ENCODE measurements at places on chromosomes 12 and 14.

GRCh38 chr14:95536036-95536593 lies 1.3 kb downstream of the GLRX5 start:
- DNase-seq: no peak

DNA sequence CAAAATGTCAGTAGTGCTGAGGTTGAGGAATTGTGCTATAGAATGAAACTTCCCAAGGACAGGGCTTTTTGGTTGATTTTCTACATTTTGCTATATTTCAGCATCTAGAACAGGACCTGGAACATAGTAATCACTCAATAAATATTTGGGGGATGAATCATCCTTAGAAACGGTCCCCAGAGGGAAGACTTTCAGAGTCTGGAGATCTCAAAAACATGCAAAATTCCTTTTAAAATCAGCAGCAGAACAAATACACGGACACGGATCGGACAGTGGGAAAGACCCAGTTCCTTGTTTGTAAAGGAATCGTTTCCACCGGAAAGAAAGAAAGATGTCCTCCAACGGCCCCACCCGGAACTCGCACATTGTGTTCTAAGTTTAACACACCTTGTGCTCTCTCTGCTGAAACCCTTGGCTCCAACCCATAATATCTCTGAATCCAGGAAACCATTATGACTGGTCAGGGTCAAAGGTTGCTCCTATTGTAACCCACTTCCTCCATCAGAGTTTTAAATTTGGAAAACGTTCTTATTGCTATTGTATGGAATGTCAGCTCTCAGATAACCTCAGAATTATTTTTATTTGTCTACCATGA lies 617.2 kb downstream of the MED13L start:
- no peak for DNase-seq

DNA sequence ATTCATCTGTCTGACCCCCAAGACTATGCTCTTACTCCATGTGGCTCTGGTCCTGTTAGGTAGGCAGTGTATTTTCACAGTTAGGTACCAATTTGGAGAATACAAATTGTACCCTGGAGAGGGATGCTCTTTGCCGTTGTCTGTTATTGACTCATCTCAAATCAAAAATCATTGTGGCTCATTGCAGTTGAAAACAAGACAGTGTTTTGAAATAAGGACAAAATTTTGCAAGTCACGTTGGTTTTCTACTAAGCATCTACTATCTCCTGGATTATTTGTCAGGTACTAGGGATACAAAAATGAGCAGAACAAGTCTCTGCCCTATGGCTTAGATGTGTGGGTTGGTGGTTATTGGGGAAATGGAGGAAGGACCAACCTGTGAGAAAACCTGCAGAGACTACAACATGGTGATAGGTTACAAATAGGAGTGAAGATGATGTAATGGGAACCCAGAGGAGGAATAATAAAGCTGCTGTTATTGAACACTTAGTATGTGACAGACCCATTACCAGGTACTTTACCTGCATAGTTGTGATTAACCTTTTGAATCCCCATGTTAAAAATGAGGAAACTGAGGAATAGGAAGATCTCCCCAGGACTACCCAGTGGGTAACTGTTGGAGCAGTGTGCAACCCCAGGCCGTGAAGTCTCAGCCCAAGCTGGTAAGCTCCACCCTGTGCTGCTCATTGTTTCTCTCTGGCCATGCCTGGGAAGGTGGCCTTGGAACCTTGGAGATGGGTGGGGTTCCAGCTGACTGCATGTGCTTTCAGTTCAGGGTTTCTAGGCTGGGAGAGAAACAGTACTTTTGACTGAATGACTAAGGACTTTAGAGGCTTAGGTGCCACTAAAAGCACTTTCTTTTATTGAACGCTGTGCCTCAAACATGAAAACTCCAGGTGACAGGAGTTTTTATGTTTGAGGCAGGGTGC lies 72.9 kb upstream of the SRSF5 start:
- no peak for DNase-seq

DNA sequence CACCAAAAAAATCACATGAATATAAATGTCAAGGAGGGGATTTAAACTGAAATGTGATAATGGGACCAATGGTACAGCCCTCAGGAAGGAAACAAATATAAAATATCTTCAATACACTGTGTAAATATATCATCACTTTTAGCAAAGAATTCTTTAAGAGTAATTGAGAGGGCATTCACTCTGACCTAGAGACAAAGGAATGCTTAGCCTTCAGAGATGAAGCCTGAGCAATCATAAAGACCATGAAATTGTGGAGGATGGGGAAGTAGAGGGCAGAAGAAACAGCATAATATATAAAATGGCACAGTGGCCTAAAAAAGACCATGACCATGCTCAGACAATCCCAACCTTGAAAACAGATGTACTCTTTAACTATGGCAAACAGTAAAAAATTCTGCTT lies 20.4 kb downstream of the YAF2 start:
- DNase-seq: no peak

GRCh38 chr14:103523575-103523954 lies 935 bp upstream of the CKB start:
- DNase-seq: no peak

- DNase-seq: no peak
These were observed 53.0 kb downstream of the ARL6IP4 start for GRCh38 chr12:123033392-123034021.

DNA sequence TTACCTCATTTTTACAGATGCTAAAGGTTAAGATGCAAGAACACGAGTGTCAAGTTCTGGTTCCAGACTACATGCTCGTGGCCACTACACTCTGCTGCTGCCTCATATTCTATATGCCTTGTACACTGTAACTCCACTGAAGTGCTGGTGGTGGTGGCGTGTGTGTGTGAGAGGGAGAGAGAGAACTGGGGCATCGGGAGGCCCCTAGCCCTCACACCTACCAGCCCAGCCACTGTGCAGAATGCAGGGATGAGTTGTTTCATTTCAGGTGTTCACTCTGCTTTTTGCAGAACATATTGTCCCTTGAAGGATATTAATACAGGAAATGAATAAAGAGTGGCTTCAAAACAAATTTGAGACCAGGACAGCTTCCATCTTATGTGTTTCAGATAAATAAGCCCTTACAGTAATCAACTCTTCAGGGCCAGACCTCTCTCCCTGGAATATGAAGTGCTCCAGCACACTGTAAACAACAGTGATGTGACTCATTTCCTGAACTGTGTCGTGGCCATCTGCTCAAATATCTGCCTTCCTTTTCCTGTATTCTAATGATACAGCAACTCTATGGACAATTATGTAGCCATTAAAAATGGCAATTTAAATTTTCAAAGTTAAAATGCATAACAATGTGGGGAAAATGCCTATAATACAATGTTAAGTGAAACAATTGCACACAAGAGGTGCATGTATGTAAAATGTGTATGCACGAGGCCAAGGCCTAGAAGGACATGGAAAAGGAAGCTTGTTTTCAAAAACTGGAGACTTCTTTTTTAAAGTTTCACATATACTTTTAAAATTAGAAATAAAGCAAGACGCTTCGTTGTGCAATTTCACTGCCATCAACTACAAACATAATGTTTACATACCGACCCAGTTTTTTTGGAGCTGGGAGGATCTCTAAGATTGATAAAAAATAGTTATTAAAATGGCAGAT lies 215.4 kb downstream of the PELI2 start:
- no peak for DNase-seq

GRCh38 chr14:95683793-95684192 lies 2.4 kb upstream of the TCL1B start:
- no peak for DNase-seq

DNA sequence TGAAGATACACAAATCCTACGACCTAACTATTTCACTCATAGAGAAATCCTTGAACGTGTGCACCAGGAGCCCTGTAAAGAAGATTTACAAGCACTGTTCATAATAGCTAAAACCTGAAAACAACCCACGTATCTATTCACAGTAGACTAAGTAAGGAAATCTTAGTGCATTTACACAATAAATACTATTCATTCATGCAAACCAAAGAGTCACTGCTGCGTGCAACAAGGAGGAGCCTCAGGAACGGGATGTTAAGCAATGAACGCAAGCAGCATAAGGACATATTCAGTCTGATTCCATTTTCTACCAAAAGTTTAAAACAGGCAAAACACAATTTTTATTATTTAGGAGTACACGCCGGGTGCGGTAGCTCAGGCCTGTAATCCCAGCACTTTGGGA lies 176.6 kb downstream of the TTC7B start:
- DNase-seq: no peak

DNA sequence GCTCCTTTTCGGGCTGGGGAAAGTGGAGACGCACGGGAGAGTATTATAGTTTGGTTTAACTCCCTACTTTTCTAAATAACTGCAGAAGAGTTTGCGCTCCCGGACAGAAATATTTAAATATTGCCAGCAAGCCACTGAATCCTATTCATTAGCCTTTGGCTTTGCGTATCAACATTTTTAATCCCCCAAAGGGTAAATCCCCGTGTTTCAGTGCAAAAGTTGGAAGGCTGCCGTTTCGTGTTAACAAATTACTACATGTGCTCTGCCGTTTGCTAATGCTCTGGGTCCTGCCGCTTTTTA lies 372 bp upstream of the DPF3 start:
- DNase-seq: no peak

- no peak for DNase-seq
These were observed 58.0 kb downstream of the DIP2B start for GRCh38 chr12:50562520-50563433.

DNA sequence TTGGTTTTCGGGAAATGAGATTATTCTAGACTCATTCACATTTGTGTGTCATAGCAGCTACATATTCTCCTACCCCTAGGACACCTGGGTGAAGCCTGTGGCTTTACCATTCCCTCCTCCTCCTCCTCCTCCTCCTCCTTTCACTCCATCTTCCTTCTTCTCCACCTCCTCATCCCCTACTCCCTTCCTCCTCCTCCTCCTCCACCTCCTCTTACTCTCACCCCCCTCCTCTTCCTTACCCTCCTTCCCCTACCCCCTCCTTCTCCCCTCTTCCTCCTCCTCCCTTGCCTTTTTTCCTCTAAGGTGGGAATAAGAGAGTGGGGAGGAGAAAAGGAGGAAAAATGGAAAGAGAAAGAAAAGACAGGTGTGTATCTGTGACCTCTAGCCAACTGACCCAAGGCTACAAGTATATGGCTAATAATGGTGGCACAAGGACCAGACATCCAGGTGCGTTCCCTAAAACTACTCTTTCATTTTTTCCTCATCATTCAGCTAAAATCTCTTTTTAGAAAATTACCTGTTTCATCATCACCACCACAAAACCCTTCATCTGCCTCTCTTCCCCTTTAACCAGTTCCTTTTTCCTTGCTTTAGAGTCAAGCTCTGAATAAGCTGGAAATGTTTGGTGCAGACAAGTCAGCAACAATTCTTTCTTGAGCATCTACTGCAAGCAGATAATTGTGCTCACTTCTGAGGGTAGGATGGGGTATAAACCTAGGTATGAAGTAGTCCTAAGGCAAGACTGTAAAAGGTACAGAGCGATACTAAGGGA lies 149.8 kb upstream of the FOXN3 start:
- no peak for DNase-seq

GRCh38 chr14:92462568-92462967 lies 51.0 kb upstream of the RIN3 start:
- DNase-seq: no peak

GRCh38 chr12:6774499-6775062 lies 2.3 kb downstream of the LAG3 start:
- no peak for DNase-seq

- no peak for DNase-seq
These were observed 3.1 kb downstream of the MCRS1 start for GRCh38 chr12:49564686-49565405.

- DNase-seq: no peak
These were observed 4.9 kb downstream of the PLD4 start for GRCh38 chr14:104929268-104930230.

DNA sequence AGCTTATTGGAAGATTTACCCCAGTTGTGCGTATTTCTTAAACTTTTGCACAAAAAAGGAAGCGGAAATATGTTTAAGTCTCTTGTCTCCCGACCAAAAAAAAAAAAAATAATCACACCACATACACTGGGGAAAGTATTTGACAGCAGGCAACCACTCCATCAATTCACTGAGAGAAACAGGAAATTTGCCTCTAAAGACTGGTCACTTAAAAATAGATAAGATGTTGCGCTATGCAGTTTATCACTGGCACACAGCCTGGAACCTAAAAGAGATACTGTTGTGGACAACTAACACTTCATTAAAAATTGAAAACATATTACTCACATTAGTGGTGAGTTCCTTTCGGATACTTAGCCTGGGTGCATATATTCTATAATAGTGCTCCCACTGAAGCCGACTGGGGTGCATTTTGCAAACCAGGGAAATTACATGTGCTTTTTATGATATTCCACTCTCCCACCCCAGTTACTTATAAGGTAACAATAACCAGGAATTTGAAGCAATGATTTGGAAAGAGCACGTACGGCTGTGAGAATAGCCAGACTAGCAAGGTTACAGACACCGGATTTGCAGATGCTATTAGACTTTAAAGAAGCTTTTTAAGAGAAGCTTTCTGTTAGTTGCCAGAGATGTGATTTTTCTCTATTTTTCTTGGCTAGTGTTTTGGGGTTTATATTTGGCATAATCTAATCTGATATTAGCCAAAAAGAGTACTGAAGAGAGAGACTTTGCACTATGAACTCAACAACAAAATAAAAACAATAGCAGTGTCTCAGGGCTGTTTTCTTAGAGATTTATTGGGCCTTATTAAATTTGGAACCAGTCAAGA lies 311.5 kb downstream of the NOVA1 start:
- DNase-seq: no peak

DNA sequence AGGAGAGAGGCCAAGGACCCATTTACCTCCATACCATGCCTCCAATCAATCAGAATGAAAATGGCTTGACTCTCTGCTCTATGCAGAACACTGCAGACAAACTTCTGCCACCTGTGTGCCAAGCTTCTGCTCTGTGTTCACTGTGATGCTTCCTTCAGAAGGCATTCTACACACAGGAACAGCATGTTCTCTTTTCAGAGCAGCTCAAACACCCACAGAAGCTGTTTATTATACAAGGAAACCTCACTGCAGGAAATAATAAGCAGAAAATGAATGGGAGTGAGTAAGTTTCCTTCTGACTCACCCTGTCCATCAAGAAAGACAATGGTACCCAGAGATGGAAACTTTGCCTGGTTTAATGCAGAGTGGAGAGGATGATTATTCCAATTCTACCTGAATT lies 2.4 kb upstream of the ESR2 start:
- DNase-seq: no peak

DNA sequence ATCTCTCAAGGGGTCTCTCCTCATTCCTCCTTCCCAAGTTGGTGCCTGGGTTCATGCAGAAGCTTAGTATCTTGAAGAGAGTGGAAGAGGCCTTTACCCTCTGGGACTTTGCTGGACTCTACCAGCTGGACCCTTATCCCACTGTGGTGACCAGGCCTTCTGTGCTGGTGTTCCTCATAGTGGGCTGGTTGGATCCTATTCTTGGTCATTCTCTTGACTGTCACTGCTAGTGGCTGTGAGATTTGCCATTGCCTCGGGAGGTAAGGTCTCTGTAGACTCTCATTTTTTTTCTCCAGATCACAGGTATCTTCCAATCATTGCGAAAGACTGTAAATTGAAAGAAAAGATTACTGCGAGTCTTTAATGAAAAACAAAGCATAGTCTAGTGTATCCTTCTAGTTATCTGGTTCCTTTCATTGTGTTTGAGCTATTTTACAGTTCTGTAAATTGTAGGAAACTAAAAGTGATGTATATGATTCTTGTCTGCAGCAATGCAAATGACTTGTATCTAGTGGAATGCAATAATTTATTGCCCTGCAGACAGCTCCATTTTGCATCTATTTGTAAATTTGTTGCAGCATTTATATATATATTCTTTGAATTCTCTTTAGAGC lies 217.9 kb downstream of the AEBP2 start:
- no peak for DNase-seq
